ENCODE measurements at places on chromosomes 1 and 21. TPM values are rescaled to one million over a fixed set of nuclear protein-coding genes. Genes with fewer than 3 reads are reported as not detected.

GRCh38 chr1:15797614-15798390 is 9.6 kb downstream of the UQCRHL start:
- no peak for DNase-seq
- H3K4me1 ChIP-seq, result no peaks in the 10 kb centered on the region
- H3K27me3 ChIP-seq, result peaks cover 10% of the 10 kb centered on the region

GRCh38 chr21:46111857-46112724 is 14.2 kb downstream of the COL6A2 start:
- H3K27ac ChIP-seq, result no peak overlapping the region
- H3K4me3 ChIP-seq, result no peak overlapping the region
- DNase-seq, result no peak
- no peaks in the 10 kb centered on the region for H3K4me1 ChIP-seq
- peaks cover 8% of the 10 kb centered on the region for H3K27me3 ChIP-seq

SLC9C2 gene
- total RNA-seq, result not detected

PRRX1 gene
- total RNA-seq, result not detected

IVNS1ABP gene
- total RNA-seq, result 467 TPM

AMPD1 gene
- not detected for total RNA-seq
